ENCODE measurements at places on chromosomes 12 and 14.

DNA sequence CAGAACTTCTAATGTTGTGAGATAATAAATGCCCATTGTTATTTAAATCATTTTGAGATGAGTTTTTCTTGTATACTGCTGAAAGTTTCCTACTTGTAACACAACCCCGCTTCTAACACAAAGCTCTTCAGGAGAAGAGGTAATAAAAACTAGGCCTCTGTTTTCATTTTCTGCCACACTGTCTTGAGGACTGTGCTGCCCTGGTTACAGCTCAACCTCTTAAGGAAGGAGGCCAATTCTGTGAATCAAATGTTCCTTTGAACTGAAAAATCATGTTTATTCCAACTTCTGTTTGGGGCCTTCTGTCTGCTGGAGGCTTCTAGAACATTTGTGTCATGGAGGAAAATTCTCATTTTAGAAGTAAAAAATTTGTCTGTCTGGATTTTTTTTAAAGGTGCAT is 100.3 kb downstream of the LRIG3 start:
- no peak for DNase-seq

GRCh38 chr12:94725375-94726168 is 75.2 kb upstream of the TMCC3 start:
- no peak for DNase-seq

GRCh38 chr12:14949631-14950030 is 11.3 kb upstream of the ERP27 start:
- no peak for DNase-seq

GRCh38 chr12:109553483-109553882 is 19.8 kb downstream of the MMAB start:
- no peak for DNase-seq

DNA sequence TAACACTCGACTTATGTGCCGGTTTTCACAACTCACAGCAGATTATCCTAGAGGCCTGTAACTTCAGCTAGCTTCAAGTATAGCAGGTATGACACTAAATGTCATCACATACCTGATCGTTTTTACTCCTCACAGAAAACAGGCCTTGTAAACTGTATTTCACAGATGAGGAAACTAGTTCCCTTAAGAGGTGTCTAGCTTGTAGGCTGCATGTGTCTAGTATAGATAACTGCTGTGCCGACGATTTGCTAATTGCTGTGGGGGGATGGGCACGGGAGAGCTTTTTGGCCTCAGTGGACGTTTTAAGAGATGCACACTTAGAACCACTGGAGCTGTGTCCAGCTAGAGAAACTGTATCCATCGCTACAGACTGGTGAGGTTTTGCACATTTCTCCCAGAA is 78.8 kb downstream of the PAPOLA start:
- DNase-seq, result no peak

DNA sequence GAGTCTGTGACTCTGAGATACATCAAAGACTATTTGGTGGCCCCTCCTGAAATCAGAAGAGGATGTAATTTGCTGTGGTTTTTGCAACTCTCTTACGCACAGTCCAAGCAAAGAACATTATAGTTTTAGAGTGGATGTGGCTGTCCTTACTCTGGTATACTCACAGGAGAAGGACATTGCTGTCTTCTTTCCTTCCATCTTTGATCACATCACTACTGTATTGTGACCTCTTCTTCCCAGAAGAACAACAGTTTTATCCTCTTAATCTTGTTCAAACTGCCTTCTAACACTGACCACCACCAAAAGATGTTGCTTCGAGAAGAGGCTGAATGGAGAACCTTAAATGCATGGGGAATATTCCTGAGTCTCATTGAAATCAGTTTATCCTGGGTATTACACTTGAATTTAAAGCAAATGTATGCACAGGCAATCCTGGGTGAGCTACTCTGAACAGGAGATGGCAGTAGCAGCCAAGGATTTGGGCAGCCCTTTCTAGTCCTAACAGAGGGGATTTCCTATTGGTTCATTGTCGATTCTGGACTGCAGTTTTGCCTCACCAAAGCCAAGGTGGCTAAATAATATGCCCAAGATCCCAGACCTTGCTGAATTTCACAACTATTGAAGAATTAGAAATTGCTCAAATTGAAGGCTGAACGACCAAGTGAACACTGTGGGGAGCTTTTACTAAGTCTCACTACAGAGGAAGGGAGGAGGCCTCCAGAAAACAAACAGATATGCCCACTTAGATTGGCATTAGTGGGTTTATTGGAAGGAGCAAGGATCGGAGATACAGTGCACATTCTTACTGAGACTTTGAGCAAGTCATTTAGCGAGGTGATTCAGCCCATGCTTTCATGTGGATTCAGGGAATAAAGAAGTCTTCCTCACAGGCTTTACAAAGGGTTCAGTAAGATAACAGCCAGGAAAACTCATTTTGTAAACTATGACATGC is 282.8 kb downstream of the PAWR start:
- DNase-seq, result peak; percentile 61

- DNase-seq, result no peak
These were observed 39.3 kb downstream of the NINJ2 start for GRCh38 chr12:623865-624372.

GRCh38 chr14:71116568-71117122 is 209.4 kb downstream of the PCNX1 start:
- no peak for DNase-seq

- DNase-seq, result no peak
These were observed 44.9 kb upstream of the SCN8A start for GRCh38 chr12:51546097-51546496.

GRCh38 chr12:127396734-127397133 is 870.2 kb upstream of the TMEM132C start:
- DNase-seq, result no peak

- peak; percentile 11 for DNase-seq
These were observed 11.4 kb downstream of the TMEM121 start for GRCh38 chr14:105537580-105538474.

GRCh38 chr14:54784657-54785056 is 118.0 kb downstream of the GCH1 start:
- no peak for DNase-seq

- DNase-seq, result no peak
These were observed 34.2 kb downstream of the PSMA6 start for GRCh38 chr14:35326375-35326774.

GRCh38 chr14:53953828-53954550 is 2.6 kb downstream of the BMP4 start:
- no peak for DNase-seq

DNA sequence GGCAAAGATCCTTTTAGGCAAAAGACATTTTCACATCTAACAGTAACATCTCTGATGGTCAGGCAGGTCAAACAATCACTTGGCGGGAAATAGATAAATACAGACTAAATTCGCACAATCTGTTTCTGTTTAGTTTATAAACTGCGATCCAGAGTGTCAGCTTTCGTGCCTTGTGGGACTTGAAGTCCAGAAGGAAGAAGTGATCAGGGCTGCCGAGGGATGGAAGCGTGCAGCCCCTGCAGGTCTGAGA is 245 bp upstream of the BRMS1L start:
- no peak for DNase-seq

GRCh38 chr12:51721282-51721940 is 127.1 kb downstream of the FIGNL2 start:
- DNase-seq, result no peak

DNA sequence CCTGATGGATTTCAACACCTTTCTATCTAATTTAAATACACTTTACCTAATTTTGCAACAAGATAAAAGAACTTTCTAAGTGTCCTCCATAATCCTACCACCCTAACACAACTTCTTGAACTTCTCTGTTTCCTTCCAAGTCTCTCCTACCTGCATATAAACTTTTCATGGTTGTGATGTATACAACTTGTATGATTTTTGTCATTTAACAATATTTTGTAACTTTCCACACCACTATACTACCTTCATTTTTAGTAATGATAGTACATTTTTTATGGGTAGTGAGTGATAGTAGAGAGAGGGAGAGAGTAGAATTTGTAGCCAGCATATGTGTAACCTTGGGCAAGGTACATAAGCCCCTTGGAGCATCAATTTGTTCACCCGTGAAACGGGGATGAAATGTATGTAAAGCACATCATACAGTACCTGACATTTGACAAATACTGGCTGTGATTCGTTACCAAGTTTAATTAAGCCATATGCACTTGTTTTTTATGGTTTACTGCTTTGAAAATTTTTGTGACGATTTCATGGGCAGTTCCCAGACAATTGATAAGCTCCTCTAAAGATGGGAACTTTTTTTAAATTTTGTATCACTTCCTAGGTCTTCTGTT is 177.8 kb upstream of the SLC38A2 start:
- no peak for DNase-seq

DNA sequence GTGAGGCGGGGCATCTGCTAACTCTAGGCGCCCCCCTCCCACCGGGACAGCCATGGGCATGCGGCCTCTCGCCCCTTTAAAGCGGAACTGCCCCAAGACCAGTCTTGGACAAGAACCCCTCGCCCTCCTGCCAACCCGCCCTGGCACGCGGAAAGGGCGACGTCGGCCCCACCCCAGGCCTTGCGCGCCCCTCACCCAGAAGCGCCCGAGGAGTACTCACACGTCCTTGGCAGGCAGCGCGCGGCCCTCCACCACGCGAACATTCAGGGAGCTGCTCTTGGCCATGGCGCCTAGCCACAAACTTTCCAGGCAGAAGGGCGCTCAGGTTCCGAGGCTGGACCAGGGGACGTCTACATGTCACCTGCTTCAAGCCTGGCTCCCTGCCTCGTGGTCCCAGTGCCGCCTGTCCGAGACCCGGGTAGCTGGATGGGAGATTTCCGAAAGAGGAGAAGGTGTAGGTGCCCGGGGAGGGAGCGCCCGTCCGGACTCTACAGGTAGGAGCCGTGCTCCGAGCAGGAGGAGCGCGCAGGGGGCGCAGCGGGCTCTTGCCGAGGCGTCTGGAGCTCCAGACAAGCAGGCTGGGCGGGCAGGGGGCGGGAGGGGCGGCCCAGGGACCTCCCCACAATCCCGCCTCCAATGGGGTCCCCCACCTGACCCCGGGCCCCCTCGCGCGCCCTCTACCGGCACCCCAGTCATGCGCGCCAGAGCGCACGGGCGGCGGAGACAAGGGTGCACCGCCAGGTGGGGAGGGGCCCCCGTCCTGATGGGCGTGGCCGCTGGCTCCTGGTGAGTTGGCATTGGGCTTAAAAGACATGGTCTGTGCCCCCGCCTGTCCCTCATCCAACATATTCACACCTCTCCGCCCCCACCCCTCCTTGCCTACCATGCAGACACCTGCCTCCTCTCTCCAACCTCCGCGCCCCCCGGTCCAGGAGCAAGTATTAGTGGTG is at the start of gene RASAL1:
RASAL1 (minus strand) TSS at position 584 of the 950 bp plus-strand sequence; CDS start at position 285, 299 bp downstream.
- DNase-seq, result peak; percentile 65

DNA sequence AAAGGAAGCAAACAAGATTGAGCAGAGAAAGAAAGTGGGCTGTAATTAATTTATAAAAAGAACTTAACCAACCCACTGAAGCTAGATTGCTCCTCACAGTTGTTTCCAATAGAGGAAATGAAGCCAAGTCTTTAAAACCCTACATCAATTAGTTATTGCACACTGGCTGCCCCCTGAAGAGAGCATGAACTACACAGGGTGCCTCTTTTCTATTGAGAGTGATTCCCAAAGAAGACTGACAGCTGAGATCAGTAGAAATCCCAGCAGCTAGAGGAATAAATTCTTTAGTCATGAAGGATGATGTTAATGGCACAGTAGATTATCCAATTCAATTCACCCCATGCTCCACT is 8.6 kb upstream of the USP15 start:
- no peak for DNase-seq

All from NCI-H748 treated with DMSO at 0.1 percent for 48 hours (cell line).